Stimulated activated CD8-positive, alpha-beta memory T cell treated with anti-CD3 and anti-CD28 coated beads, Interleukin-4, amount 100 ng/mL, for 1 hour (primary cell): ENCODE measurements at places on chromosomes 2 and 18.

GRCh38 chr2:226607379-226607778, 192.2 kb downstream of the IRS1 start:
- DNase-seq = no peak

DNA sequence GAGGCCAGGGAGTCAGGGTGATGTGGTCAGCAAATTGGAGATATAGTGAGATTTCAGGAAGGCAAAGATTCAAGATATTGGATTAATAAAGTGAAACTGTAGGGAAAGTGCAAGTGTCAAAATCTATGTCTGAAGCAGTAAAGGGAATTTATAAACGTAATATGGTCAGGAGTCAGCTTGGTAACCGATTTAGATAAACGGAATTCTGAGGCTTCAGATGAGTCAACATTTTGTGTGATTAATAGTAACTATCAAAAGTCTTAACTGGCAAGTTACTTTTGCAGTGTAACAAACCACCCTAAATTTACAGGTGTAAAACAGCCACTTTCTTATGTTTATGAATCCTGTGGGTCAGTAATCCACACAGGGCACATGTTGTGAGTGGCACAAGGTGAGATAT, 10.9 kb downstream of the MTX2 start:
- no peak for DNase-seq

DNA sequence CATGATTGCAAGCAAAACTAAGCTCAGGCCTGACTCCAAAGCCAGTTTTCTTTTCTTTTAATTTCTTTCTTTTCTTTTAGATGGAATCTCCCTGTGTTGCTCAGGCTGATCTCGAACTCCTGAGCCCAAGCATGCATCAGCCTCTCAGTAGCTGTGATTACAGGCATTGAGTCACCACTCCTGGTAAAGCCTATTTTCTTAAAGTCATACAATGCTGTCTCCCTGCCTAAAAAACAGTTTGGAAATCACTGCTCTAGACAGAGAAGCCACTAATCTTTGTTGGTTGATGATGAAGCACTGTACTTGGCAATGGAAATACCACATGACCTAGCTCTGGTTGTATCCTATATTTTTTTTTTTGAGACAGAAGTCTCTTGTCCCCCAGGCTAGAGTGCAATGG, 33.1 kb upstream of the ZNF532 start:
- DNase-seq = no peak

DNA sequence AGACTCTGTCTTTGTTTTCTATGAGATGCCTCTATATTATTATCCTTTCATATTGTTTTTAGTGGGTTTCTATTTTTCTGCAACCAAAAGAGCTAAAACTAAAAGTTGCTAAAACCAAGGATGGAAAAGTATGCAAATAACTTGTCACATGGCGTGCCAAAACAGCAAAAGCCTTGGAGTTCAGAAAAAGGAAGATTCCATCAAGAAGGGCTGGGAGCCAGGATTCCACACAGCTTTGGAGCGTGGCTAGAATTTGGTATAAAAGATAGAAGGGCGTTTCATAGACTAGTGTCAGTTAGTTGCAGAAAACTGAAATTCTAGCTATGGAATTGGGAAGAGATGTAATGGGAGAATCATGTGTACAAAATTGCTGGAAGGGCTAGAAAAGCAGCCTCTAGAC, 4.1 kb downstream of the SCYGR1 start:
- no peak for DNase-seq

DNA sequence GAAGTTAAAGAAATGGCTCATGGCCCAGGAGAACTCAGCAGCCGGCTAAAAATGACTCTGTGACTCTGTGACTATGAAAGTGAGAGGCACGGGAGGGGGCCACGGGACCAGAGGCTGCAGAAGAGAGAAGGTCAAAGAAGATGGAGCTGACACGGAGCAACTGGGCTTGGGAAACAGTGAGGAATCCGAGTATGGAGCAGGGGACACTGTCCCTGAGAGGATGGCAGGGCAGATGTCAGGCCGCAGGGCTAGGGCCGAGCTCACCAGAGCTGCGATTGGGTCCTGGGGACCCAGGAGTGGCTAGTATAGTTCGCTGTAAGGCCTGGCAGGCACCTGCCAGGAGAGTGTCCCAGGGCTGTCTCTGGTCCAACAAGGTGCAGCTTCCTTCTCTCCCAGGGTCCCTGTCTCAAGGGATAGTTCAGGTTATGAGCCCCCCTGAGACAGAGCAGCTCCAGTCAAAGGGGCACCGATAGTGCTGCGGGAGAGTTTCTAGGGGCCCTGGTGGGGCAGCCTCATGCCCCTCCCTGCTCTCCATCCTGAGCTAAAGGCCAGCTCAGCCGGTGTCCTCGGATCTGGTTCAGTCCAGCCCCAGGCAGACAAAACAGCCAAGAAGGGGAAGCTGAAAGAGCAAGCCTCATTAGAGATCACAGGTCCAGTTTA, 42.7 kb downstream of the CIB4 start:
- DNase-seq = no peak

DNA sequence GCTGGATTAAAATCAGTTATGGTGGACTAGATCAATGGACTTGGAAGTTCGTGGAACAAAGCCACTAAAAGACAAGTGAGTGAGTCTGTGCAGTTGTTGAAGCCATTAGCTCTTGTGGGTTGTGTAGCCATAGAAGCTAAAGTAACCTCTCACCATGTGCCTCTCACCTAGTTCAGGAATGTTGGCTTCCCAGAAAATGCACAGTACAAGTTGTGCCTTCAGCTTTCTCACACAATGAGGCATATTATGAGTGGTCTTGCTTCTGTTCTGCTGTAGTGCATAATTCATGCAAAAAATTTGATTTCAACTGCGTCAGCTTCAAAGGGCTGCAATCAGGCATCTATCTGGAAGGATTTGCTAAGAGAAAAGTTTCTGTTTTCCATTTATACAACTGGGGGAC, 26.2 kb downstream of the CERS6 start:
- no peak for DNase-seq

DNA sequence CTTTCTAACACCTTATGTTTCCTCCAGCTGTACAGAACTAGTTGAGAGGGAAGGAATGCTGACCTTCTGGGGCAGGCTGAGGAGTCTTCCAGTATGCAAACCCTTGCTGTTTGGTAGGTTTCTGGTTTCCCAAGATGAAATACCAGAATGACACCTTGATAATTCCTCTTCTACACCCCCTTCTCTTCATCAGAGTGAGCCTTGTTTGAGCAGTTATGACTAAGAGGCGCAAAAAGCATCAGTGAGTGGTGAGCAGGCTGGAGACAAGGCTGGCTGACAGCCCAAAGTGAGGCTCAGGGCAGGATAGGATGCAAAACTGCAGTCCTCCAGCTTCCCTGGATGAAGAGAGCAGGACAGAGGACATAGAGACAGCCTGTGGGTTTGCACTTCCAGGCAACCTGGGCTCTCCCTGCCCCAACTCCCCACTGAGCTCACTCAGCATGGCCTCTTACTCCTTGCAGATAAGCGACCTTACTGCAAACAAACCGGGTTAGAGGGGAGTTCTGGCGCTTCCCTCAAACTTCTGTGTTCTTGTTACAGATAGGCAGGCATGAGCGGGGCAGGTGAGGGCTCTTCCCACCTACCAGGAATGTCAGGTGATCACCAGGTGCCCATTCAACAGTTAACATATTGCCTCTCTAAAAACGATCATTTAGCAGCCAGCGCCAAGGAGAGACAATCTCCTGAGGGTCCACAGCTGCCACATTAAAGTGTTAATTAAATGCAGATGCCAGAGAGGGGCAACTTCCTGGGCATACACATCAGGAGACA, 5.4 kb downstream of the MPPE1 start:
- DNase-seq = no peak

- DNase-seq = no peak
Measured at GRCh38 chr2:235087832-235088495, 136.1 kb downstream of the SH3BP4 start.

DNA sequence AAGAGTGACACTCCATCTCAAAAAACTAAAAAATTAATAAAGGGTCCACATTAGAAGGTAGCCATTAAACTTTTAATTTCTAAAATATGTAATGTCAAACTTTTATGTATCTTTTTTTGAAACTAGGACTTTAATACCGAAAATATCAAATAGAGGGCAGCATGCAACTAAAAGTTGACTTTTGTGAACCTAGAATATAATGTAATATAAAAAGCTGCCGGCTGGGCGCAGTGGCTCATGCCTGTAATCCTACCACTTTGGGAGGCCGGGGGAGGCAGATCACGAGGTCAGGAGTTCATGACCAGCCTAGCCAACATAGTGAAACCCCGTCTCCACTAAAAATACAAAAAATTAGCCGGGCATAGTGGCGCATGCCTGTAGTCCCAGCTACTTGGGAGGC, 62.8 kb downstream of the INO80D start:
- no peak for DNase-seq

DNA sequence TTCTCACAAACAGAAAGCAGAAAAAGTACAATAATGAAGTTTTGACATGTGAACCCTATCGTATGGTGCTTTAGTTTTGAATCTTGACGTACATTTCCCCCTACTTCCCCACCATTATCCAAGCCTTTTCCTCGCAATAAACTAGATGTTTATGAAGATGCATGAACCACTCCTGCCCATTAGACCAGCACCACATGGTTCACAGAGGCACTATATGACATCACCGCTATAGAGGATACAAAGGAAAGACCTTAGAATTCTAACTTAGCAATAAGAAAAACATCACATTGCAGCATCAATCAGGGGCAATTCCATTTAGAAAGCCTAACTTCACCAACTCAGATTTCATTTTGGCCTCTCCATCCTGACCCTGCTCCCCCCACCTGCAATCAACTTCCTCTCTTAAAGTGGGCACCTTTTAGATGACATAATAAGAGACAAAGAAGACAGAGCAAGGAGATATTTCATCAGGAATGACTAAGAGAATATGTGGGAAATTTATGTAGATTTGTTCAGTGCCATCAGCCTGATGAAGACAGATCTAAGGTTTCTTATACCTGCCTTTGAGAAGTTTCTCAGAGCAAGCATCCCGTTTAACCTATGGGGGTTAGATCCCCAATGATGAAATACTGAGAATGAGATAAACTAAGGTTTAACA, 124.9 kb downstream of the PIGN start:
- no peak for DNase-seq

- DNase-seq = no peak
Measured at GRCh38 chr2:134777593-134777992, 58.8 kb upstream of the TMEM163 start.
